Stimulated activated CD4-positive, alpha-beta T cell treated with anti-CD3 and anti-CD28 coated beads, TNF-alpha, amount 100 ng/mL, for 48 hours (primary cell): ENCODE measurements at places on chromosomes 5 and 9.

DNA sequence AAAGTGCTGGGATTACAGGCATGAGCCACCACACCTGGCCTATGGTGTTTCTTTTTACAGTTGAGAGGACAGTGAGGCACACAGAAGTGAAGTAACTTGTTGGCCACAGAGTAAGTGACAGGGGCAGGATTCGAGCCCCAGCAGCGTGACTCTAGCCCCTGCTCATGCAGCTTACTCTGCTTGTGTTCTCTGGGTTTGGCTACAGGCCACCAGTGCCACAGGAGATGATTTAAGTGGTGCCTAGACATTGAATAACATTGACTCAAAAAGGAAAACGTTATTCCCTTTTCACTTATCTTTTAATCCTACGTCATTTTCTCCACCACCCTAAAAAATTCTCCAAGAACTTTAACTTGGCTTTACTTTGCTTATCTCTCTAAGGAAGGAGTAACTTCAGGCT, 61.4 kb downstream of the SNX24 start:
- no peak for DNase-seq

GRCh38 chr5:14149672-14150274, 6.6 kb downstream of the TRIO start:
- no peak for DNase-seq

DNA sequence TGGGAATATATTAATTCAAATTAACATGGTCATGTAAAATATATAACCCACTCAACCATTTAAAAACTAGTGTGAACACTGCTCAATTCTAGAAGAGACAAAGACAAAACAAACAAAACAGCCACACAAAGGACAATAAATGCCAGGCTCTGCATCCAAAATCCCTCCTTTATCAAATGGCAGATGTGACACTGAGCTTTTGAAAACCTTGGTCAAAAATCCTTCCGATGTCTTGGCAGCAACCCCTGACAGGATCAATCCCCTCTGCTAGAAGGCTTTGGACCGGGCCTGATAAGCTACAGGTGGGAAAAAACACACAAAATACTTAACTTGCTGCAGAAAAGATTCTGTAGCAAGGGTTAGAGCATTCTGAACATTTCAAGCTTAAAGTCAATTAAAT, 61.5 kb downstream of the ZFR start:
- no peak for DNase-seq

DNA sequence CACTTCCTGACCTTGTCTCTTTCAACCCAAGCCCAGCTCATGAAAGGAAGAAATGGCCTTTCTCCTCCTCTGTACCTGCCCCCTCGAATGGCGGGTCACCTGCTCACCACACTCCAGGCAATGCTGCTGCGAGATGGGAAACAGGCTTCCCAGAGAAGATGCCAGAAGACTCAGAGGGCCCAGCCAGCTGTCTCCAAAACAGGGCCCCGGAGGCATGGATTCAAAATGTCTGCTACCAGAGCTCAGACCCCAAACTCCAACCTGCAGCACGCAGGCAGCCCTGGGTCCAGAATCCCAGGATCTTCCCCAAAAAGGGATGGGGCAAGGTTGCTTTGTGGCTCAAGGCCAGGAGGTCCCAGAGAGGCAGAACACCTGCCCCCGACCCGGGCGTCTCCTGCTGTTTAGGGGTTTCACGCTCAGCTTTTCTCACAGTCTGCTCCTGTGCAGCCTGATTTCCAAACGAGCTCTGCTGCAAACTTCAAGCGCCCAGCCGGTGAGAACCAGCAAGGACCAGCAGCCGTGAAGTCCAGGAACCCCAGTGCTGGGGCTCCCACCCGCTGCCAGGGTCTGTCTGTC, 42.5 kb downstream of the VAV2 start:
- no peak for DNase-seq

DNA sequence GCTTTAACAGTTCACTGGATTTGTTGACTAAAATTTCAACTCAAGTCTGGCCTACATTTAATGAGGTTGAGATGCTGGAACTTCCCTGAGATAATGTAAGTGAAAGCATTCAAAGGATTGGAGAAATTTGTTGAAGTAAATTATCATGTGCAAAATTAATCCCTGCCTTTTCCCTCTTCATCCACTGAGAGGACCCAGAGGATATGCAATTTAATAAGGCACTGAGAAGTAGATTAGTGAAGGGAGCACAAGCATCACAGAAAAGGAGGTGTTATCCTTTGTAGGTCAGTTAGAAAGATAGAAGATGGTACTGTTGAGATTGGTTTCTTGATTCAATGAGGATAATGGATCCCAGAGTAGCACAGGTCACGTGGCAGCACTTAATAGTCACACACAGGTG, 42.6 kb upstream of the ANKRD31 start:
- DNase-seq = no peak

GRCh38 chr5:141413540-141414069, 818 bp downstream of the PCDHGA10 start:
- no peak for DNase-seq

GRCh38 chr9:104075801-104076753, 18.0 kb upstream of the SMC2 start:
- no peak for DNase-seq

- no peak for DNase-seq
These were observed 110.4 kb downstream of the ZNF354C start for GRCh38 chr5:179170606-179171005.

GRCh38 chr9:120736881-120737280, 22.6 kb upstream of the MEGF9 start:
- DNase-seq = no peak

GRCh38 chr5:78727786-78728761, 79.5 kb upstream of the LHFPL2 start:
- no peak for DNase-seq

DNA sequence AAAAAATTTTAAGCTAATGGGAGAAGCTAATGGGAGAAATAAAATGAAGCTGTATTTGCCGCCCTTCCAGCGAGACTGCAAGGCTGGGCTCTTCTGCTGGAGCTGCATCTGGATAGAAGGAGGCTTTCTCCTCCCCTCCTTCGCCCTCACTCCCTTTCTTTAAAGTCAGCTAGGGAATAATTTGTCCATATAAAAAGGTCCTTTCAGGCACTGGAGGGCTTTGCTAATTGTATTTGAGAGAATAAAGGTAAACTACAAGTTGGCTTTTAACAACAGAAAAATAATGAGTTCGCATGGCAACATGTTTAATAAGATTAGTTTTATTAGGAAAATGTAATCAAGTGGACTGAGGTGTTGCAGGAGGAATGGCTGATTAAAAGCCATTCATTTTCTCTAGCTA, 41.3 kb downstream of the NPR3 start:
- DNase-seq = no peak

GRCh38 chr9:112041536-112042243, 133.4 kb downstream of the SUSD1 start:
- DNase-seq = peak; percentile 15

GRCh38 chr5:37565062-37565670, 186.0 kb downstream of the WDR70 start:
- no peak for DNase-seq

DNA sequence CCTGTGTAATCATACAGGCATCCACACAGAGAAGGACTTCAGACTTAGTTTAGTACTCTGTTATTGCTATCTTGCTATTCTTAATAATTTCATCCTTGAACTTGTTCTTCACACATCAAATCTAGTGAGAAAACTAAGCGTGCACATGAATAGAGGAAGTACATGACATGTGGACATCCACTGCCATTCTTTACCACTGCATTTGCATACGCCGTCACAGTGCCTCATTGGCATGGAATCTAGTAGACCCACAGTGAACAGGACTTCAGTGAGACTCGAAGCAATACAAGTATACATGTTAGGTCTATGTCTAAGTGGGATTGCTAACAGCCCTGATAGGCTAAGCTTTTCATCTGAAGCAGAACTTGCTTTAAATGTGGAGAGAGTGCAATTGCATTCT, 592.1 kb downstream of the TLE4 start:
- DNase-seq = no peak

DNA sequence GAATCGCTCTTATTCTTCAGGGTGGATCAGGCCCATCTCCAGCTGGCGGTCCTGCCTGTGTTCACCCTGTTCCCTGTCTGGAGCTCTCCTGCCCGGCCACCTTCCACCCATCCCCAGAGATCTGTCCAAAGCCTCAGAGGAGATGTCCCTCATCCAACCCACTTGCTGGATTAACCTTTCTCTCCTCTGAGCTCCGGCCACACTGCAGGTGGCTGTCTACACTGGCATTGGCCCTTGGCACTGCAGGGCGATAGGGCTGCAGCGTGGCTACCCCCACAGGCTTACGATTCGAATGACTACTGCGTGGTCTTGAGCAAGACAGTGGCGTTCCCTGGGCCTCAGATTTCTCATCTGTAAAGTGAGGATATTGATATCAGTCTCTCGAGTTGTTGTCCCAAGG, 63.8 kb upstream of the BARHL1 start:
- no peak for DNase-seq

DNA sequence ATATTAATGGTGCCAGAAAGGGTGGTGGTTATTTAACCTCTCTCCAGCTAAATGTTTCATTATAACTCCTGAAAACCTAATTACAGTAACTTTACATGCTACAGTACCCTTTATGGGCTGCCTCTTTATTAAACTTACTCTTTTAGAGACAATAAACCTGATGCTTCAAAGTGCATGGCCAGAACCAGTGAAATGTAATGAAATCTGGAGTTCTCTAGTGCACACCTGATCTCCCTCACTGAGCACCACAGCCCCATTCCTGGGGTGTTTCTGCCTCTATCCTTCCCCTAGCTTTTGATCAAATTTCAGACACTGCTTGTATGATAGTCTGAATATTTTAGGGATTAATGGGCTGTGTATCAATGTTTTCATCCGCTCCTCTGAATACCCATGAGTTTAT, 306.5 kb upstream of the WWC1 start:
- no peak for DNase-seq

- DNase-seq = no peak
These were observed 81.9 kb upstream of the FAM169A start for GRCh38 chr5:74948031-74948546.

GRCh38 chr9:123438321-123438720, 82.3 kb downstream of the CRB2 start:
- no peak for DNase-seq

DNA sequence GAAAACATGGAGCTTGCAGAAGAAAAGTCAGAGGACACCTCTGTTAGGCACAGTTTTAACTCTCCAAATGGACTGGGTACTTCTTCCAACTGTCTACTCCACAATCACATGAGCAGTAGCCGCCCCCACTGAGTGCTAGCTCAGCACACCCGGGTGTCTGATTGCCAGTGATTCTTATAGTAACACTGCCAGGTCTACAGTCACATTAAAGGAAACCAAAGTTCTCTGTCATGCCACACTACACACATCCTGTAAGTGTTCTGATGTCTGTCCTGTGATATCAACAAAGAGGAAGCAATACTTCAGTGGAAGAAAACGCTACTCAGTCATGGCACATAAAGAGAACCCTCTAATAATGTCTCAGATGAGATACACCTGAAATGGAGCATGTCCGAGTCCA, at the start of gene HAVCR2:
TSS of gene HAVCR2 (minus strand) at position 69 of the 400 bp plus-strand sequence. CDS start at position 8, 61 bp downstream.
- peak; percentile 37 for DNase-seq

GRCh38 chr5:65895891-65896290, 30.5 kb upstream of the ERBIN start:
- DNase-seq = no peak

- DNase-seq = no peak
These were observed 55.1 kb upstream of the NRARP start for GRCh38 chr9:137357166-137357565.

GRCh38 chr5:173689737-173690360, 73.4 kb upstream of the BOD1 start:
- no peak for DNase-seq

DNA sequence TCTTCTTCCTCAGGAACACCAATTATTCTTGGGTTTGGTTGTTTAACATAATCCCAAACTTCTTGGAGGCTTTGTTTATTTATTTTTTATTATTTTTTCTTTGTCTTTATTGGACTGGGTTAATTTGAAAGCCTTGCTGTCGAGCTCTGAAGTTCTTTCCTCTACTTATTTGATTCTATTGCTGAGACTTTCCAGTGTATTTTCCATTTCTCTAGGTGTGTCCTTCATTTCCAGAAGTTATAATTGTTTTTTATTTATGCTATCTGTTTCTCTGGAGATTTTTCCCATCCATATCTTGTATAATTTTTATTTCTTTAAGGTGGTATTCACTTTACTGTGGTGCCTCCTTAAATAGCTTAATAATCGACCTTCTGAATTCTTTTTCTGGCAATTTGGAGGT, 8.8 kb upstream of the RIOK2 start:
- DNase-seq = no peak

DNA sequence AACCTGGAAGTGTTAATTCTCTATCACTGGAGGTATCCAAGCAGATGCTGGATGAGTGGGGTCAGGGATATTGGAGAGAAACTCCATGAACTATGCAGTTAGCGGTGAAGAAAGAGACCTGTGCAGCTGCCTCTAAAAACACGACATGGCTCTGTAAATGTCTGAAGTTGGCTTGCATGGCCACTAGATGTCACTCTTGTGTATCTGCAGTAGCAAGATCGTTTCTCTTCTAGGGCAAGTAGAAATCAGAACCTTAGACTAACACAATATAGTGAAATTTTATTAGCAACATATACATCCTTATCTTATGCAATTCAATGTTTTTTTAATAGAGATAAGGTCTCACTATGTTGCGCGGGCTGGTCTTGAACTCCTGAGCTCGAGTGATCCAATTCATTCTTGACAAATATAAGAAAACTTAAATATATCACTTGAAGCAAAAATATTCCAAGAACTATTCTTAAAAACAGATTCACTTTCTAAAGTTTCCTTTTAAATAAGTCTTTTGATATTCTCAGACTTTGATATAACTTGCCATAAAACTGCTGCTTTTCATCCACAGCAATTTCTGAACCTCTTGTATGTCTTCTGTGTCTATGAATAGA, 2.9 kb downstream of the OR2S2 start:
- peak; percentile 33 for DNase-seq

DNA sequence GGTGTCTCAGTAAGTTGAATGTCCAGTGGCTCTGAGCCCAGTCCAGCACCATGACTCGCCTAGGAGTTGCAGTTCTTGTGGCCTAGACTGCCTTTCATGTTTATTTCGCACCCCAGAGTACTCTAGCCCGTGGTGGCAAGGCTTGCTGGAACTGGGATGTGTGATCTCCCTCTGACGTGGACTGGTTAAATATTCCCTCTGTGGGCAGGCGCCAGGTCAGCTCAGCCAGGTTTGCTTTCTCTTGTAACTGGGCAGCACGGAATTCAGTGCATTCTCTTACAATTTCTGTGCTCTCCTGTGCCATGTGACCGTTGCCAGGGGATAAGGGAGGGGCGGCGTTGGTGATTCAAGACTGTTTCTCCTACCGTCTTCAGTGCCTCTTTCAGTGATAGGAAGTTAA, 270.8 kb downstream of the KDM4C start:
- DNase-seq = no peak

- DNase-seq = no peak
These were observed 79.9 kb upstream of the FBXW11 start for GRCh38 chr5:172086194-172086975.

DNA sequence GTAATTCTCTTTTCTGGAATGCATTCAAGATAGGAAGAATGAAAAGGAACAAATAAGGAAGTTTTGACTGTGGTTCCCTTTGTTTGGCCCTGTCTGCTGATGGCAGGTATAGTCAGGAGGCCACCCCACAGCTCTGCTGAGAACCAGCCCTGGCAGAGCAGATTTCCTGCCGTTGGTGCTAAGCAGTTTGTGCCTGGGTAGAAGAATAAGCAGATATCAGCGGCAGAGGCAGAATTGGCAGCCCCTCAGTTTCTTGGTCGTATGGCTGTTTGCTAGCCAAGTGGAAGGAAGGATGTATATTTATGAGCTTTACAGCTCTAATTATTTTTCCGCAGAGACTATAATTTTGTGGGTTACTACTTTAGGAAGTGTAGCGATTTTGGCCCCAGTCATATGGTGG, 310.2 kb upstream of the RFX3 start:
- DNase-seq = no peak
